ENCODE measurements at places on chromosomes 1 and 21. TPM values are rescaled to one million over a fixed set of nuclear protein-coding genes. Genes with fewer than 3 reads are reported as not detected.

CNTN2 gene
- total RNA-seq: 0.02 TPM

CNKSR1 gene
- not detected for total RNA-seq

DNA sequence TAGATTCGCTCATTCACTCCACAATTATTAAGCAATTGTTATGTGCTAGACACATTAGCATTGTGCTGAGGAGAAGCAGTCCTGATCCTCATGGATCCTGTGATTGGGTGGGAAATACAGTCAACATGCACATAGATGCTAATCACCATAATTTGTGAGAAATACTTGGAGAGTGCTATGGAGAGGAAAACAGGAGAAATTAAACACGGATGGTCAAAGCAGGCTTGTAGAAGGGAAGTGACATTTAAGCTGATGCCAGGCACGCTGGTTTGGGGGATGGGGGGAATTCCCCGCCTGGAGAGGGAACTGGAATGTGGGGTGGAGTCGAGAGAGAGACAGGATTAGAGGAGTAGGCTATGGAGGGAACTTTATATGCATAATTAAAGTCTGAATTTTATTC lies 52.2 kb upstream of the L1TD1 start:
- no peak for DNase-seq

GRCh38 chr1:3625151-3625907 lies 514 bp downstream of the TPRG1L start:
- no peak for DNase-seq

- no peak for DNase-seq
Measured at GRCh38 chr1:53001128-53001527, 60.9 kb upstream of the PODN start.

DNA sequence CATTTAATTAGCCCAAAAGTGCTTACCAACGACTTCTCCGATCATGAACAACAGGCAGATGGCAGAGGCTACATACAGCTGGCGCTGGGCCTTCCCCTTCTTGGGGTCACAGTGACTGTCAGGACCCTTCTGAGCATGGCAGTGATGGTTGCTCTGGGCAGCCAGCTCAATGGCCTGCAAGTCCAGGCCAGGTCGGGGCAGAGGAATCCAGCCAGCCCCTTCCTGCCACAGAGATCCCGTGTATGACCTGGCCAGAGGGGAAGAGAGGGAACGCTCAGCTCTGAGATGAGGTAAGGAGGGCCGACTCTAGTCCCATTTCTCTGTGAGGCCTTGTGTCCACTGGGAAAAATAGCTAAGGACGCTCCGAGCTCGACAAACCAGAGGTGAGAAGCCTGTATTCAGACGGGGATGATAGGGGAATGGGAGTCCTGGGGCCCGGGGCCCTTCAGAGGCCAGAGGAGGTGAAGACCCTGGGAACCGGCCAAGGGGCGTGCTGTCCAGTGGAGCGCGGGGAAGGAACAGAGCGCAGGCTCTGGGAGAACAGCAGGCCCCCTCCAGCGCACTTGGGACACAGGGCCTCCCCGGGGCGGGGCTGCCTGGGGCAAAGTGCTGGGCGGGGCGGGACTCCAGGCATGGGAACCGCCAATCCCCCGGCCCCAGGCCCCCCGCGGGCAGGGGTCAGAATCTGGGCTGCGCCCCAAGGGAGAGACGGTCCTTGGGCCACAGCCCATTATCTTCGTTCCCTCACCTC lies 772 bp downstream of the SLC30A2 start:
- DNase-seq: no peak
